ENCODE measurements at places on chromosomes 5 and 9. TPM values are rescaled to one million over a fixed set of nuclear protein-coding genes. Genes with fewer than 3 reads are reported as not detected.
A peak's percentile ranks its signal among the peaks of the same experiment; 100 is the strongest.

PCDHB1 gene
- total RNA-seq = not detected

RARS1 gene
- 81.5 TPM for total RNA-seq

TRIM36 gene
- 48.5 TPM for total RNA-seq

LPCAT1 gene
- 25.1 TPM for total RNA-seq

CCDC180 gene
- 3.5 TPM for total RNA-seq

ISL1 gene
- total RNA-seq = 0.53 TPM

DNA sequence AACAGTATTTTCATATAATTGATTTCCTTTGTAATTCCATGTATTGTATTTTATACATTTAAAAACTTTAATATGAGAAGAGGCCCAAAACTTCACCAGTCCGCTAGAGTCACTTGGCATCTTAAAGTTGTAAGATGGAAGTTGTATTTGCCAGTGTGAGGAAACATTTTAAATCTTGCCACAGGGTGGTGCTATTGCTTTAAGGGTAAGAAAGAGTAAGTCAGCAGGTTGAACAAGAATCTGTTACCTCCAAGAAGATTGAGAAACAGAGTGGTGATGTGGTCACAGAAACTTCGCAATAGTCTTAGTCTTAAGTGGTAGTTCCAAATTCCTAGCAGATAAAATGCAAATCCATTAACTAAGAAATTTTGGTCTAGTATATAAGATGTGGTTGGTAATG, 39.8 kb upstream of the RANBP6 start:
- H3K27me3 ChIP-seq = no peaks in the 10 kb centered on the region
- H3K36me3 ChIP-seq = no peaks in the 10 kb centered on the region
- H3K4me1 ChIP-seq = no peaks in the 10 kb centered on the region
- DNase-seq = no peak
- no peak overlapping the region for H3K4me3 ChIP-seq
- no peak overlapping the region for H3K27ac ChIP-seq

- no peak for DNase-seq
- H3K4me1 ChIP-seq = no peaks in the 10 kb centered on the region
- no peak overlapping the region for H3K27ac ChIP-seq
- no peaks in the 10 kb centered on the region for H3K27me3 ChIP-seq
- H3K4me3 ChIP-seq = no peak overlapping the region
Observed at GRCh38 chr5:67141644-67142043, 55.0 kb downstream of the CD180 start.

DNA sequence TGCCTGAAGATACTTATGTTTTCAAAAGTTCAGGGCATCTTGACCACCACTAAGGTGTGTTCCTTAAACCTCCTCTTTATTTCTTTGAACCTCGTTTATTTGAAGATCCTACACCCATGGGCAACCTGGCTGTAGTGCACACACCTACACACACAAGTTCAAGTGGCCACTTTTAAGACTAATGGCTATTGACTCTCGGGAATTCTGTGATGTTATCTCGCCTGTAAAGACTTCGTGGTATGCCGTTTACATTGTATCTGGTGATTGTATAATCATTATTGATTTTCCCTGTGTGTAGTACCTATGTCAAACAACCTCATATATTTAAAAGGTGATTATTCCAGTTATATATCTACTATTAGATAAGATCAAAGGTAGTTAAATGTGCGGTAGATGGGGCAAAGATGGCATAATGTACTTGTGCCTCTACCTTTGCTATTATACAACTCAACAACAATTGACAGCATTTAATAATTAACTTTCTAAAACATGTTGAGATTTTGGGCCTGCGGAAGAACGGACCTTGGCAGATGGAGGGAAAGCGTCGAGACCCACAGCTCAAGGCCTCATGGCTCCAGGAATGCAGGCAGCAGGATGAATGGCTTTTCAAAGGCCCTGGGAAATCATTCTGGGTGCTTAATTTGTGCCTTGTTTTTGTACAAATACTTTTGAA, 51.4 kb upstream of the IRX2 start:
- no peaks in the 10 kb centered on the region for H3K4me1 ChIP-seq
- no peak overlapping the region for H3K4me3 ChIP-seq
- H3K27me3 ChIP-seq = no peaks in the 10 kb centered on the region
- no peak overlapping the region for H3K27ac ChIP-seq
- no peaks in the 10 kb centered on the region for H3K36me3 ChIP-seq
- DNase-seq = no peak

- H3K4me1 ChIP-seq = no peaks in the 10 kb centered on the region
- no peak for DNase-seq
- peak overlapping the region; percentile 43 for H3K27ac ChIP-seq
Observed at GRCh38 chr9:107734256-107735013, 244.9 kb upstream of the KLF4 start.

- no peaks in the 10 kb centered on the region for H3K4me1 ChIP-seq
- H3K27ac ChIP-seq = no peak overlapping the region
- no peak for DNase-seq
- H3K4me3 ChIP-seq = no peak overlapping the region
- no peaks in the 10 kb centered on the region for H3K36me3 ChIP-seq
Observed at GRCh38 chr9:97855486-97855875, 2.5 kb downstream of the FOXE1 start.

DNA sequence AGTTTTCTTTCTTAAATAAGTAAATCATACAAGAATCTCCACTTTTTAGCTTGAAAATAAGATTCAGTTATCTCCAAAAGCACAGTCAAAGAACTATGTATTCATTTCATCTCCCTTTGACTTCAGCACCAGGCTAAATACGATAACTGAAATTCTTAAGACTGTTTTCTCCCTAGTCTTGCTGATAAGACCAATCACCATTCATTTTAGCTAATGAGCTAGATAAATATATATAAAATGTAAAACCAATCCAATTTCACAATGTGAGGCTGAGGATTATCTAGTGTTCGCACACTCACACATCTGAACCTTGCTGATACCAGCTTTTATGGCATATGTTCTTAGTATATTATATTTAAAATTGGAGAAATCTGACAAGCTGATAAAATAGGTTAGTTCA, 17.3 kb upstream of the ZNF622 start:
- no peak for DNase-seq
- H3K27ac ChIP-seq = peak overlapping the region; percentile 11
- peaks cover 20% of the 10 kb centered on the region for H3K4me1 ChIP-seq

Data from Peyer's patch (tissue), 4 donors.